SW480 (cell line): ENCODE measurements at places on chromosomes 12 and 14.

GRCh38 chr14:55146425-55146824 lies 17.4 kb downstream of the LGALS3 start:
- no peak for DNase-seq

DNA sequence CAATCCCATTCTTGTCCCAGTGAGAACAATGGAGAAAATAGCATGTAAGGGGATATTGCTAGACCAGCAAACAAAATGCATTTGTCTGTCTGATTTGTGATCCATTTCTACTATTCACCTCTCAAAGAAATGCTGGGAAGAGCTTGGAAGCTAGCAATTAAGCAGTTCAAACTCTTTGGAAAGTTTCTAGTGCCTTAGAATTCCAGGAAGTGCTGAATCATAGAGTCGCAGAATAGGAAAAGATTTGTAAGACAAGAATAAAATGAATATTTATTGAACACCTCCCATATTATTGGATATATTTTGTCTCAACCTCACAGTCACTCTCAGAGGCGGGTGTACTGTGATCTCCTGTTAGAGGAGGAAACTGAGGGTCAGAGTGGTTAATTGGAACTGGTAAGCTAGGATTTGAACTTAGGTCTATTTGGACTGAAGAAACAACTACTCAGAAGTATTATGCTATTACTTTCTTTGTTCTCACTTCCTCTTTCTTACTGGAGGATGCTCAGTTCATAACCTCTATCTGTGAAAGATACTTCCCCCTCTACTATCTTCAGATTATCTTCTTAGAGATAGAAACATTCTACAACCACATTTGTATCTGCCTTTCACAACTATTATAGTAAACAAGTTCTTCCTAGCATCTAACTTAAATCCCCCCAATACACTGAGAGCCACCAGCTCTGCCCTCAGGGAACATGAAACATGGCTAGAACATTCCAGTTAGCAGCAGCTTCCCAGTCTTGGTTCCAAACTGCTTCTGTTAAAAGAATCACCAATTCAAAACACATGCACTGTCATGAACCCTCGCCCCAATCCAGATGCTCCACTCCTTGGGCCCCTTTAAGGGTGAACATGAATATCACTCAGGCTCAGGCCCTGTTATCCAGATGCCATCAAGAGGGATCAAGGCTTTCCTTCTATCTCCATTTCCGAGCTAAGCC lies 64.2 kb downstream of the DRAM1 start:
- DNase-seq = no peak

- peak; percentile 13 for DNase-seq
Measured at GRCh38 chr12:33116284-33116683, 219.7 kb upstream of the PKP2 start.

GRCh38 chr12:68745376-68745903 lies 536 bp upstream of the SLC35E3 start:
- DNase-seq = peak; percentile 8

DNA sequence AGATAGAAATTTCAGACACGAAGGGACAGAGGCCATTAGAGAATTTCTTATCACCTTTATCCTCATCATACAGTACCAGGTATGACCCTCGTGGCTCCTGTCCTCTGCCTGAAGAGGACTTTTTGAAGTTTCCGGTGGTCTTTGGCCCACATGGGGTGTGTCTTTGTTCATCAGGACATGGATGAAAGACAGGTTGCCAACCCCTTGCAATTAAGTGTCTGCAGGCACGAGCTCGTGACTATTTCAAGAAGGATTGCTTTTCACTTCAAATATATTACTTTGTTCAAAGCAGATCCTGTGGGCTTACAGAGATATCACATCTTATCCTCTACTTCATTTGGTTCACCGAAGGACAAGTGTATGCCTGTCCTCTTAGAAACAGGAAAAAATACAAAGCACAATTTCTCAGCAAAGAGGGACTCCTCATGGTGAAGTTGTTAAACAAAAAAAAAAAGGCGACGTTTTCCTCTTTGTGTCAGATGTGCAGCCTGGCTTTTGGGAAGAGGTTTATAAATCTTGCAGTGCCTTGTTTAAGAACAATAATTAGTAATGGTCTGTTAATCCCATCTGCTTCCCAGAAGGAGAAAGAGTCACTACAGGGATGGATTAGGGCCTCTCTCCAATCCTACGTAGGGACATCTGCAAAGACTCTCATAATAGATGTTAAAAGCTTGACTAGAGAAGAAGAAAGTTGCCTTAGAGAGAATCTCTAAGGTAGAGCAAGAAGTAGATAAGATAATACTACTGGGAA lies 13.5 kb upstream of the FAM234B start:
- DNase-seq = no peak

- no peak for DNase-seq
Measured at GRCh38 chr12:102757882-102758226, 159.2 kb downstream of the PAH start.

- no peak for DNase-seq
Measured at GRCh38 chr12:75548879-75549278, 37.5 kb upstream of the KRR1 start.

- peak; percentile 83 for DNase-seq
Measured at GRCh38 chr12:27844366-27845090, 64.5 kb upstream of the MANSC4 start.

GRCh38 chr14:104016873-104017650 lies 68.4 kb upstream of the ASPG start:
- DNase-seq = no peak

GRCh38 chr12:106855221-106855758 lies 80.8 kb downstream of the RIC8B start:
- no peak for DNase-seq

- DNase-seq = no peak
Measured at GRCh38 chr12:94643606-94644005, 6.8 kb downstream of the TMCC3 start.

DNA sequence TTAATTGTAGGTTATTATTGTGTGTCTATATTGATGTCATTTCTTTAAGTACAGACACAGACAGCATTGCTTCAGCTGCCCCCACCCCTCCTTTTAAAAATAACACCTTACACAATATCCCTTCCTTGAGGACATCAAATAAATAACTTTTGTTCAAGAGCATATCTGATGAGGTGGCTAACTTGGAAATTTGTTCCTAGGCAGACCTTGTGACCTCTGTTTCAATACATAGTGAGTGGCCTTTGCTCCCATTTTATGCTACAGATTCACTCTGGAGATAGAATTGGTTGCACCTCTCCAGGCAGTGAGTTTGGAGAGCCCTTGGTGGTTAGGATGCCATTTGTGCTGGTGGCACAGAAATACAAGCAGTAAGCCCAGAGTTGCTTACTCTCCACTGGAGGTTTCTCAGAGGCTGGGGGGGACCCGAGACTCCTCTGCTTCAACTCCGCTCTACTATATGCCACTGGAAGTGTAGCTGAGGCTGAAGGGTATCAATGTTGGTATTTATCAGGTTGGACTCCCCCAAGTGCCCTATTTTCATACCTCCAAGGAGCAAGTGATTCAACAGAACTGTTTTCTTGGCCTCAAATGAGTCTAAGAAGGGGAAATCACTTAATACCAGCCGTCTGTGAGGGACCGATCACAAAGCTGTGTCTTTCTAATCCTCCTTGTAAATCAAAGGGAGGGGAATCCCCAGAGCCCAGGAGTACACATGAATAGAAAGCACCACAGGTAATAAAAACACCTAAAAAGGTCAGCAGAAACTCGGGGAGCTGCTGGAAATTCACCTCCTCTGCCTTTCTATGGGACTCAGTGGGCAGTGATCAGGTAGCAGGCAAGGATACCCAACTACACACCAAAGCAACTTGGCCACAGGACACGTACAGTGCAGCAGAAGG lies 463.1 kb downstream of the RAD51B start:
- DNase-seq = no peak

DNA sequence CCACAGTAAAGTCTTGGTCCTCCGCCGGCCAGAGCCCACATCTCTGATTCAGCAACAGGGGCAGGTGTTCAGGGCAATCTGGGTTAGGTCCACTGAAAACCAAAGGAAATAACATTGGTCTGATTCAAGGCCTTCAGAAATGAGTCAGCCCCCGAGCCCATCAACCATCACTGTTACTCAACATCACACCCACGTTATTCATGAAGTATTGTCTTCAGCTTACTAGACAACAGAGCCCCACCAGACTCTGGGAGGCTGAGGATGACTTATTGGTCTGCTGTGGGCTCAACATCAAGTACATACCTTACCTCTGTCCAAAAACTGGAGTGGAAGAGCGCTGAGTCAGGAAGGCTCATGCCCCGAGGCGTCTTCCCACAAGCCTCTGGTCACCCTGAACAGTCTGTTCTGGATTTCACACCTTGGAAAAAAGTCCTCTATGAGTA lies 97.5 kb downstream of the ZFP36L1 start:
- peak; percentile 98 for DNase-seq

DNA sequence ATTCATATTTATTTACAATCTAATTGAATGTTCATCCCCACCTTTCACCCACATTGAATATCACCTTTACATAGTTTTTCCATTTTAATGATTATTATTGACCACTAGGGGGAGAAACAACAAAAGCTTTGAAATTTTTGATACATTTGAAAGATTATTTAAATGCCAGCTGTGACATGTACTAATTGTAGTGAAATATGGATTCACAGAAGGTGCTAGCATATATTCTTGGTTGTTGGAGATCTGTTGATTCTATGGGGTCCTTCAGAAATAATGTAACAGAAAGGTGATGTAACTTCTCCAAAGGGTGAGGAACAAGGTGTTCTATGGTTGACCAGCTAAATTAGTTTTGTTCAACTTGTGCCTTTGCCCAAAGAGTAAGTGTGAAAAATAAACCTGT lies 22.4 kb upstream of the GPR33 start:
- DNase-seq = peak; percentile 56

- DNase-seq = peak; percentile 14
Measured at GRCh38 chr12:125125271-125125670, 60.0 kb downstream of the AACS start.

DNA sequence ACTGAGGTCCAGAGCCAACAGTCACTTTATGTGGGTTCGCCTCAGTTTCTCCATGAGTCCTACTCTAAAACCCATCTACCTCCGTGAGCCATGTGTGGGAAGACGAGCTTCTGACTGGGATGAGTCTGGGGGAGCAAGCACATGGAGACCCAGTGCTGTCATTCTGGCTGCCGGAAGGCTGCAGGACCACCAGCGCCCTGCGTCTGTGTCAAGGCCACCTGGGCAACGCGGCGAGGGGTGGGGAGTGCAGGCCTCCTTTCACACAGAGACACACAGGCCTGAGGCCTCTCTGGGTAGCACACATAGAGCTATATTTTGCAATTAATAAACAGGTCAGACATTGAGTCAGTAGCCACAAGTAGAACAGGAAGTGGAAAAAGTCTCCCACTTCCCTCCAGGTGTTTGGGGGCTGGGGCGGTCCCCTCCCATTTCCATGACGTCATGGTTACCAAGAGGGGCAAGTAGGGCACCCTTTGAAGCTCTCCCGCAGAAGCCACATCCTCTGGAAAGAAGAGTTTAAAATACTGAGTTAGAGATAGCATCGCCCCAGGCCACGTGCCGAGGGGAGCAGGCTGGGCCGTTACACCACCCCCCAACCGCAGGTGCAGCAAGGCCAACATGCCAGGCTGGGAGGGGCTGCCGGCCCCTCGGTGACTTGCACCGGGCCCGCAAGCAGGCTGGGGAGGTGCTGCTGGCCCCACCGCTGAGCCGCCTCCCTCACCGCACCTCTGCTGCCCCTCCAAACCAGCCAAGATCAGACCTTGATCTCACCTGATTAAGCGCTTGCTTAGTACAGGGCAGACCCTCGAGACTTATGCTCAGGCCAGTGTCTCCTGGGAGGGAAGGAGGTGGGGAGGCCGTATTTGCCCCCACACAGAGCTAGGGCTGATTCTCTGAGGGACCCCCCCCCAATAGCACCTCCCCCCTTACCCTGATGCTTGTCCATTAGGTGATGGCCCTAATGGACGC lies 32.7 kb downstream of the DAD1 start:
- DNase-seq = peak; percentile 99

GRCh38 chr12:24948757-24949722 lies at the start of gene BCAT1:
Gene BCAT1, minus strand, starts transcription at chr12:24949101. Its CDS starts 169 bp downstream, at chr12:24948932.
- no peak for DNase-seq

DNA sequence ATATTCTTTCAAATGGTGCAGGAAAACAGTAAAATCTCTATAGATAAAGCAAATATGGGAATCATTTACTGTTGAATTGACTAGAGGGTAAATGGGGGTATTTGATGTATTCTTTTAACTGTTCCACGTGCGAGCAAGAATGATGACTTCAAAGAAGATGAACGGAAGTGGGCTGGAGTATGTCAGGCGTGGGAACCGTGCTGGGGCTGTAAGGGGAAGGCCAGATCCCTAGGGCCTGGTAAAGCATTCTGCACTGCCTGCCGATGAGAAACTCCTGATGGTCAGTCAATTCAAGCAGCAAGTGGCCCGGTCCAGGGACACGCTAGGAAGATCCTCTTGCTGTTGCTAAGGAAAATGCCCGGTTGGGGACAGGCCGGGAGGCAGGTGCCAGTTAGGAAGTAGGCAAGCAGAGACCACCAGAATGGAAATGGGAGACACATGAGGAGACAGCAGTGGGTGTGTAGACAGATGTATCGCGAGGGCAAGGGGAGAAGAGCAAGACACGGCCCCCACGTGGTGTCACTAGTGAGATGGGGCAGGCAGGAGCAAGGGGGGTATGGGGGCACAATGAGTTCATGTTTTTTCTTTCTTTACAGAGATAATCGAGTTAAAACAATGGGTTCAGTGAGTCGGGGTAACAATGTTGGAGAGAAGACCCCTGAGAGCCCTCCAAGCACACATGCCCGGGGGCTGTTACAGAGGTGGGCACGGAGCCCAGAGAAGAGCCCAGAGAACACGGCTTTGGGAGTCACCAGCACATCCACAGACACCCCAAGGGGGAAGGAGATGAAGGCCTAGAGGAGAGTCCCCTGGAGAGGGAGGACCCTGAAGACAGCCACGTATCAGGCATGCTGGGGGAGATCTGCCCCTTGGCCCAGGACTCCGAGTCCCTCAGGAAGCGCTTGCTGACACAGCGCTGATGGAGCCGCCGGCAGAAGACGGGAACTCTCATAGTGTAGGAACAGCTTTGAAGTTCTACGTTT lies 37.2 kb downstream of the FBXO21 start:
- no peak for DNase-seq

DNA sequence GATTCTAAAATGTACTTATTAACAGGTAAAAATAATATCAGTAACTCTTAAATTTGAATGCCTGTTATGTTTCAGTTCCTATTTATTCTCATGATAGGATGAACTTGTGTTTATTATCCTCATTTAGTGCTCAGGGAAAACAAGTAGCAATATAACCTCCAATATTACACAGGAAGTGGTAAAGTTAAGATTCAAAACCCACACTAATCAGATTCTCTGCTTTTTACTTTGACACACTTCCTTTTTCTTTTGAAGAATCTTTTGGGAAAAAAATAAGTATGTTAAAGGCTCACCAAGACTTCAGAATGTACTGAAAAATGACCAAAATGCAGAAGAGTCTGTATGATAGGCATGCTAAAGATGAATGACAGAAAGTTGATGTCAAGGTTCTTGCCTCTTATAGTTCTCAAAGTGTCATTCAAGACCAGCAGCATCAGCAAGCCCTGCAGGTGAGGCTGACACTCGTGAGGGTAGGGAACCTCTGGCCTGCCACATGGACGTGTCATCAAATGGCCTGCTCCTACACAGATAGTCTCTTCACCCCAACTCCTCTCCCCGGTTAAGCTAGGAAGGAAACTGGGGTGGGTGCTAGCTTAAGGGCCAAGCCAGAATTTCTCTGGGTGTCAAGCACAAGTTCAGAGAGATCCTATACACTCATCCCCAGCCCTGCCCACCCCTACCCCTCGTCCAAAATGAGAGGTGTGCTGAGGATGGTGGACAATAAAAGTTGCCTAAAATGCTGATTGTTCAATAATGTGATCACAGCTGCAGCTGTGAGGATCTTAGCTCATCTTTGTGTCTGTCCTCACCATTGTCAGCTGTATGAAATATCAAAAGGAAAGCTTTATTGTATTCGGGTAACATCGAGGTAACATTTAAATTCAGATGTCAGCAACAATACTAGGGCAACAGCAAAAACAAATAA lies 6.3 kb downstream of the TBPL2 start:
- DNase-seq = no peak
